Melanocyte of skin (primary cell): ENCODE measurements at places on chromosomes 6 and 20. TPM values are rescaled to one million over a fixed set of nuclear protein-coding genes. Genes with fewer than 3 reads are reported as not detected.

Gene HUS1B
- 1.0 and 1.1 TPM in 2 replicates for total RNA-seq

Gene SNAP25
- total RNA-seq, result 2.3 and 4.2 TPM in 2 replicates

Gene KCNG1
- 1.4 and 3.3 TPM in 2 replicates for total RNA-seq

Gene EHMT2
- total RNA-seq, result 44.3 and 46.0 TPM in 2 replicates
